ENCODE measurements at places on chromosomes 6 and 20.

DNA sequence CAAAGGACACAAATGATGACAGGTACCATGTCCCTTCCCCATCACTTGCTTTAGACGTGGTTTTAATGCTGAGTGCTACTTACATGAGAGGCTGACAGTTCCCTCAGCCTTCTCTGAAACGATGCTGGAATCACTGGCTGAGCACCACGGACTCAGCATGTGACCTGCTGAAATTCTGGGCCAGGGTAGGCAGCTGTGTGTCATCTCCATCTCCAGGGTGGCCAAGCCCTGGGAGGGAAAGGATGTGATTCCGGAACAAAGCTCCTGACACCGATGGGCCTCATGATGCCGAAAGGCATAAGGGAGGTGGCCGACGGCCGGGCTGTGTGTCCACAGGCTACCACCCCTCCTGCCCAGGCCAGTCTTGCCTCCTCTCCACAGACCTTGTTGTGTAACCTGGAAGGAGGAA, 184.3 kb upstream of the CST7 start:
- no peak for DNase-seq

DNA sequence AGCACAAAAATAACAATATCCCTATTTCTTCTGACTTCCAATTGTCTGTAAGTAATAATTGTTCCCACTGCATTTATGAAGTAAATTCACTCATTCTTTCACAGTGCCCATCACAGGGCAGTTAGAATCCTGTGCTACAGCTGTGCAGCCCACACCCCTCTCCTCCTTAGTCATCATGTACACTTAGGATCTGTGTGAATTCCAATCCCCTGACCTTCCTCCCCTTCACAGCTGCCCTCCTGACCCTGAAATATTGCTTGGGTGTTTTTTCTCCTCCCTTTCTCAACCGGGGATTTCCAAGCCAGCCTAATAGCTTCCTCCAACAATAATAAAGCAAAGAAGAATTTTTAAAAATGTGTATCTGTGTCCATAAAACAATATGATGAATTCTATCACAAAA, 91.5 kb upstream of the BEND6 start:
- DNase-seq, result no peak

GRCh38 chr6:168908887-168909286, 344.8 kb downstream of the THBS2 start:
- no peak for DNase-seq

GRCh38 chr20:57320358-57320757, 9.2 kb upstream of the SPO11 start:
- DNase-seq, result peak; percentile 71

- DNase-seq, result no peak
Measured at GRCh38 chr6:73088138-73088813, 137.0 kb downstream of the KHDC1L start.

- DNase-seq, result no peak
Measured at GRCh38 chr6:144597511-144597910, 312.4 kb downstream of the UTRN start.

- peak; percentile 21 for DNase-seq
Measured at GRCh38 chr20:52379723-52380336, 188.3 kb upstream of the ZFP64 start.

DNA sequence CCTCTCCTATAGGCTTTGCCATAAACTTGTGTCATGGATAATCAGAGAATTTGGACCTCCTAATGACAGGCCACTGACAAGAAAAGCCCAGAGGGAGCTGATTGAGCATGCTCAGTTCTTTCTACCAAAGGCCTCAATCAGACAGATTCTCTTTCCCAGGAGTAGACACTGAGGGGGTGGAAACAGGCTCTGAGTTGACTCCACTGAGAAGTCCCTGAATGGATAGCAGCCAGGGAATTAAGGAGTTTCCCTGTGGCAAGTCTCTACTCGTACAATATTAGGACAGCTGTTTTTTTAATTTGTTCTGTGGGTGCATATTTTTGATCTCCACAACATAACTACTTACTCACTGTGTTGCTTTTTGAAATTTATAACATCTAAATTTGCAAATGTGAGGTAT, 63.3 kb downstream of the SLC16A10 start:
- no peak for DNase-seq

DNA sequence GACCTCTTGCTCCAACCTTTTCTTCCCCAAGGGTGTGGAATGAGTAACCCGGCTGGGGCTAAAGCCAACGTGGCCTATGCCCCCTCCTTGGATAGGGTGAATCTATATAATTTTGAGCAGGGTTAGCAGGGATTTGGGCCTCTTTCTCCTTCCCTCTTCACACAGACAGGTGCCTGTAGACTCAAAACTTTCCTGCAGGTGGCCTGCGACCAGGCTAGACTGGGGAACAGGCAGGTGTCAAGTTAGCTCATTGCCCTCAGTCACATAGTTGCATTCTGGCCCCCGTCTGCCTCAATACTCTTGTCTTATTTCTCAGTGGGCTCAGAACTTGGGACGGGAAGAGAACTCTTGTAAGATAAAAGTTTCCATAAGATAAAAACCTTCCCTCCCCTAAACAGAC, 243.0 kb downstream of the ATXN1 start:
- DNase-seq, result no peak

DNA sequence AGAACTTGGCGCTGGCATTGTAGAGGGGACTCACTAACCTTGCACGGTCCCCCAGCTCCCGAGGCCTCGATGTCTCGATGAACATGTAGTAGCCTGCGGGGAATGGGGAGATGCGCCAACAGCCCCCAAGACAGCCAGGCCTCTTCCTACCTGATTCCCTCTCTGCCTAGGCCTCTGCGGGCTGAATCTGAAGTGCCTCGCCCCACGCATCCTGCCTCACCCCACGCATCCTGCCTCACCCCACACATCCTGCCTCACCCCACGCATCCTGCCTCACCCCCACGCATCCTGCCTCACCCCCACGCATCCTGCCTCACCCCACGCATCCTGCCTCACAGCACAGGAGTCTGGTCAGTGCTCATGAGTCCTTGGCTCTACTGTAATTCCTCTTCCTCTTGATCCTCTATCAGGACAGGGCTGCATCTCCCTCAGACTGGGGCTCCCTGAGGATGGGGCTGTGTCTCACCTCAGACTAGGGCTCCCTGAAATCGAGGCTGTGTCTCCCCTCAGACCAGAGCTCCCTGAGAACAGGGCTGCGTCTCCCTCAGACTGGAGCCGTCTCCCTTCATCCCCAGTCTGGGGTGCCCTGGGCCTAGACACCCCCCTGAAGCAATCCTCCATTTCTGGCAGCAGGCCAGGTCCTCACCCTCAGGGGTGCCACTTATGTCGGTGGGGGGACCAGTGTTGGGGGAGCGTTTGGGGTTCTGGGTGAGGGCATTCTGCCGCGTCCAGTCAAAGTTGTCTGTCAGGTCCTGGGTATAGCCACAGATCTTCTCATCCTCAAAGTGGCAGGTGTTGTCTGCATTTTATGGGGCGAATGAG, 53.6 kb downstream of the MDGA1 start:
- peak; percentile 38 for DNase-seq

DNA sequence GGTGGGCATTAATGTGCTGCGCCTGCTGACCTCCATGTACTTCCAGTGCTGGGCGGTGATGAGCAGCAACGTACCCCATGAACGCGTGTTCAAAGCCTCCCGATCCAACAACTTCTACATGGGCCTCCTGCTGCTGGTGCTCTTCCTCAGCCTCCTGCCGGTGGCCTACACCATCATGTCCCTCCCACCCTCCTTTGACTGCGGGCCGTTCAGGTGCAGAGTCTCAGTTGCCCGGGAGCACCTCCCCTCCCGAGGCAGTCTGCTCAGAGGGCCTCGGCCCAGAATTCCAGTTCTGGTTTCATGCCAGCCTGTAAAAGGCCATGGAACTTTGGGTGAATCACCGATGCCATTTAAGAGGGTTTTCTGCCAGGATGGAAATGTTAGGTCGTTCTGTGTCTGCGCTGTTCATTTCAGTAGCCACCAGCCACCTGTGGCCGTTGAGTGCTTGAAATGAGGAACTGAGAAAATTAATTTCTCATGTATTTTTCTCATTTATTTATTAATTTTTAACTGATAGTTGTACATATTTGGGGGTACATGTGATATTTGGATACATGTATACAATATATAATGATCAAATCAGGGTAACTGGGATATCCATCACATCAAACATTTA, 35.2 kb upstream of the NOP56 start:
- no peak for DNase-seq

- peak; percentile 23 for DNase-seq
Measured at GRCh38 chr20:35091816-35092523, 637 bp downstream of the TRPC4AP start.

GRCh38 chr6:138422861-138423260, 18.8 kb downstream of the HEBP2 start:
- DNase-seq, result no peak

DNA sequence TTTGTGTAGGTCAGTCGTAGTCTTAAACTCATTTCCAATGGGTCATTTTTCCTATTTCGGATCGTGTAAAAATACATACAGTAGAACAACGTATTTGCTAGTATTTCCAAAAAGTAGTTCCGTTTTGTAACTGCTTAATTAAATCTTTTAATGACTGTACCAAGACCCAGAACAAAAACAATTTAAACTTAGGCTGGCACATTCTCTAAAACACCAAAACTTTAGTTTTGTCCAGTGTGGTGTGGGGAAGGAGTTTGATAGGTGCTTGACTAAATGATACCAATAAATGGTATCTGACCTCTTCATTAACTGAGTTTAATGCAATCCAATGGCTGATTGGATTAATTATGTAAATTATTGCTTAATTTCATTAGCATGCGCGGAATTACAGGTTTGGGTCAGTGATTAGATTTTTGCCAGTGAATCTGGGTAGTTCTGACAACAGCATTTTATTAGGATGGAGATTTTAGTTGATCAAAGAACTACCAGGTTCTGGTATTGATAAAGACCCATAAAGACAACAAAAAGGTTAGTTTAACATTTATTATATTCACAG, 20.8 kb downstream of the OR2B2 start:
- DNase-seq, result no peak

- DNase-seq, result no peak
Measured at GRCh38 chr6:142356884-142357225, 55.0 kb downstream of the ADGRG6 start.

GRCh38 chr20:32970115-32970972, 33.9 kb downstream of the SUN5 start:
- no peak for DNase-seq

DNA sequence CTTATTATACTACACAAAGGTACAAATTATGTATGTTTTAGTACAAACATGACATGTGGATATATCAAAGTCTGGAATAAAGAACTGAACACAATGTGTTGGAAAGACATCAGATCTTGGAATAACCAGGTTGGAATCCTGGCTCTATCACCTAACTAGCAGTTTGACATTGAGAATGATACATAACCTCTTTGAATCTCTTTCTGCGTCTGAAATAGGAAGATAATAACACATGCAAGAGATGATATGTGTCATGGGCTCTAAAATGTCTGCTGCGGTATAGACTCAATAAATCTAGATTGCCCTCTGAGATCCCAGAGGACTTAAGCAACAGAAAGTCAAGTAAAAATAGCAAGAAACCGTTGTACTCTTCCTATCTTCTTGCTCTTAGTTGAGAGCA, 66.8 kb upstream of the CCN2 start:
- no peak for DNase-seq

- no peak for DNase-seq
Measured at GRCh38 chr6:162671580-162672165, 55.9 kb downstream of the PRKN start.

DNA sequence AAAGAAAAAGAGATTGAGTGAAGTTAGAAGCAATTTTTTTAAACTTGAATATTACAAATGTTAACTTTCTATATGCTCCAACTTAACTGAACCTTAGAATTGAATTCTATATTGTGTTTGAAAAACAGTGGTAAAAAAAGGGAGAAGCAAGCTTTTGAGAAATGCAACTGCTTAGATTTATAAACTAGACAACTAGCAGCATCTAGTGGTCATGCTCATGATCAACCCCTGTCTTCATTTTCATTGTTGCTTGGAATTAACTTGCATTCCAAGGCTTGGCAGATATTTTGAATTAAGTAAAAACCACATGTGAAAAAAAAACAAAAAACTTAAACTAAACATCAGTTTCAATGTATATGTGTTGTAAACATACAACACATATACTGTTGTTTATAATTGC, 113.1 kb downstream of the C6orf58 start:
- no peak for DNase-seq

DNA sequence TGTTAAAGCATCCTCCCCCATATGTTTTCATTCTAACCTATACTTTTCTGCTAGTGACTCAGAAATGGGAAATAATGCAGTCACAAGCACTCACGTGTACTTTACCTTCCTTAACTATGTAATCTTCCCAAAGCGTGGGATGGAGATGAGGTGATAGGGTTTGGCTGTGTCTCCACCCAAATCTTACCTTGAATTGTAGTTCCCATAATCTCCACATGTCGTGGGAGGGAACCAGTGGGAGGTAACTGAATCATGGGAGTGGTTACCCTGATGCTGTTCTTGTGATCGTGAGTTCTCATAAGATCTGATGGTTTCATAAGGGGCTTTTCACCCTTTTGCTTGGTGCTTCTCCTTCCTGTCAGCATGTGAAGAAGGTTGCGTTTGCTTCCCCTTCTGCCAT, 35.4 kb downstream of the AGPAT4 start:
- DNase-seq, result no peak

DNA sequence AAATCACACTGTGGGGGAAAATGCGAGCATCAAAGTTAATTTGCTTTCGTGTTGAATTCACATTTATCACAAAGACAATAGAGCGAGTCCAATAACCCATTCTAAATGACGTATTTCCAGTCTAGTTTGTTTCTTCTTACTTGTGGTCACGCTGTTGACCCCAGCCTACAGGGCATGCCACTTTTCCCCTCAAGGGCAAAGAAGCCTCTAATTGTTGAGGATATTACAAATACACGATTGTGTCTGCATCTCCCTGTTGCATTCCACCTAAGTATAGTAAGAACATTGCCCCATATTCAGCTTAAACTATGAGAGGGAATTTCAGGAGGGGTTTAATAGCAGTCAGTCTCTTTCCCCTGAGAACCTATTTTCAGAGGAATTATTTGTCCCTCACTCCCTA, 37.4 kb upstream of the DSP start:
- no peak for DNase-seq

- DNase-seq, result no peak
Measured at GRCh38 chr6:82006027-82006738, 241.4 kb downstream of the IBTK start.

DNA sequence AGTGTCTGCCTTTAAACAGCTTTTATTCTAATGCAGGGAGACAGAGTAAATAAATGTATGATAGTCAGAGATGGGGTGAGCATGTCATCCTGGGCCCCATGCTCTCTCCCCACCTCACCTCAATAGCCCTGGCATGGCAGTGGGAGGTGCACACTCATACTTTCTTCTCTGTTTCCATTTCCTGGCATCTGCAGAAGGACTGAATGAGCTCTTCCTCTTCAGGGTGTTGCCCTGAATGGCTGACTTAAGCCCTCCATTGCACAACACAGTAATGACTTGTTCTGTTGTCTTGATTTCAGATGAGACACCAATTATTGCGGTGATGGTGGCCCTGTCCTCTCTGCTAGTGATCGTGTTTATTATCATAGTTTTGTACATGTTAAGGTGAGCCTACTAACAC, 57.0 kb upstream of the GNRH2 start:
- DNase-seq, result no peak

GRCh38 chr6:7636151-7636550, 46.2 kb downstream of the SNRNP48 start:
- no peak for DNase-seq

All from NCI-H345 (cell line).